ENCODE measurements at places on chromosomes 1 and 21.

DNA sequence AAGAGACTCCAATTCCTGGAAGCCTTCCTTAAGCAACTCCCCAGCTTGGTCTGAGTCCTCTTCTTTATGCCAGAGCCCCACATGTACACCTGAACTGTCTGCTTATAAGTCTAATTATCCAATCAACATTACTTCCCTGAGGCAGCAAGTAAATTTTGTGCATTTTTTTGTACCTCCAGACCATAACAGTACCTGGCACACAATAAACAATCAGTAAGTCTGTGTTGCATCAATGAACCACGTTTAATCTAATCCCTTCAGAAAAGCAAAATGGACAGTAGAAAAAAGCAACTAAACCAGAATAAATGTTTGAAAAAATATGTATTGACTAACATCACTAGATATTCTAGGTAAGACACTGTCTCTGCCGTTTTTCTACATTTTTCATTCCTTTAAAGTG lies 20.5 kb downstream of the MRPL39 start:
- DNase-seq, result no peak

GRCh38 chr1:90100566-90100965 lies 105.7 kb downstream of the ZNF326 start:
- DNase-seq, result no peak

- no peak for DNase-seq
Observed at GRCh38 chr1:214338212-214338611, 57.3 kb downstream of the SMYD2 start.

DNA sequence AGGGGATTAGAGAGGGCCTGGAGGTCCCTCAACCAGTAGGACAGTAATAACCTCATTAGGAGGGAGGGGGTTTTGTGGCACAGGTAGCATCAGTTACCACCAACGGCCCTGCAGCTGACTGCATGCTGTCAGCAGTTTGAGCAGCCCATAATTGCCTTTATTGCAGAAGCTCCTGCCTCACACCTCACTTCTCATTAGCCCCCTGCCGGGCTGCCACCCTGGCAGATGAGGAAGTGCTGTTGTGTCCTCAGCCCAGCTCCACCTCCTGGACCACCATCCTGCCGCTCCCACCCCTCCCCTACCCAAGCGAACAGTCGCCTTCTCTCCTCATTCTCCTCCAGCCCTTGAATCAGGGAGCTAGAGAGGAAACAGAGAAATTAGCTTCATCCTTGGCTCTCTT lies 237.4 kb downstream of the LMX1A start:
- DNase-seq, result no peak

GRCh38 chr1:201841265-201841912 lies 12.4 kb downstream of the IPO9 start:
- no peak for DNase-seq

GRCh38 chr1:21449906-21450305 lies 10.0 kb downstream of the NBPF3 start:
- no peak for DNase-seq

DNA sequence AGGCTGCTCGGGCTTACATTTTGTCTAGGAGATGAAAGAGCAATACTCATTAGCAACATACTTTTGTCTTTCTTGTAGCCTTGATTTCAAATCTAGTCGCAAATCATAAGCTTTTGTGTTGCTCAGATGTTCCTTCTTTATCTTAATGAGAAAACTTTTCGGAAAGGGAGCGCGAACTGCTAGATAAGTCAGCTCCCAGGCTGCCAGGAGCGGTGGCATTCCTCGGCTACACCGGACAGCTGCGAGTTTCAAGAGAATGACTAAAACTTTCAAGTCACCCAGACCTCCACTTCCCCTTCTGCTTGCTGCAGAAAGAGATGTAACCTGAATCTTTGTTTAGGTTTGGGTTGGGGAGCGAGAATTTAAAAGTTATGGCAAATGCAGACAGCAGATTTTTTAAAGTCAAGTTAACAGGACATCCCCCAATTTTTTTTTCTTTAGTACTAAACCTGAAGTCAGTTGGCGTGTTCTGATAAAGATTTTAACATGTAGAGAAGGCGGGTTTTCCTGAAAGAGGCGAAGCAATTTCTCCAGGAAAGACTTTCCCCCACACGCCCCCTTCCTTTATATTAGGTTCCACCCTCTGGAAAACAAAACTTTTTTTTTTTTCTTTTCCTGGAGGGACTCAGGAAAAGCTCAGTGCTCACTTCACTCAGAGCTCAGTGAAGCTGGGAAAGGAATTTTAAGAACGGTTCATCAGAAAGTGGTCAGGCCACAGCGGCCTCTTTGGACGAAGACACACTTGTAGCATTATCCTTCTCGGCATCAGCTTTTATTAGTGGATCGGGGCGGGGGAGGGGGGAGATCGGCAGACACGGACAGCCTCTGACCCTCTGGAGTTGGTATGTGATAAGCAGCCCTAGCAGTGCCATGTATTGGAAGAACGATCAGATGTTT lies at the start of gene LHX8:
Gene LHX8 (plus strand): TSS at position 639 of the 897 bp plus-strand sequence. CDS start 2,227 bp downstream, outside the sequence.
- no peak for DNase-seq

- no peak for DNase-seq
Observed at GRCh38 chr1:235549351-235550139, 45.3 kb upstream of the B3GALNT2 start.

DNA sequence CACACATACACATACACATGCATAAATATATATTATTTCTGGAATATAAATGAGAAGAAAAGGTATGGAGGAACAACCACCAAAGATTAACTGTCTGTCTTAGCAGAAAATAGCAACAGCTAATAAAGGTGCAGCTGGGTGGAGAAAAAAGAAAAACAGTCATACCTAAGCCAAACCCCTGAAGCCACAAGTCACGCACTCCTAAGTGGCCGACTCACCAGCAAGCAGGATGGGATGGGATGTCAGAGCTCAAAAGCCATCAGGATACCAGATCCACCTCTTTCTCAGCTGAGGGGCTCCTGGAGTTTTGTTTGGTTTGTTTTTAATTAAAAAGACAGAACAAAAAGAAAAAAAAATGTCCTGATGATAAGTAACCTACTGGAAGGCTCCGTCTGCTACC lies 64.7 kb upstream of the HIVEP3 start:
- DNase-seq, result no peak

- no peak for DNase-seq
Observed at GRCh38 chr1:232951180-232951579, 769 bp downstream of the NTPCR start.

DNA sequence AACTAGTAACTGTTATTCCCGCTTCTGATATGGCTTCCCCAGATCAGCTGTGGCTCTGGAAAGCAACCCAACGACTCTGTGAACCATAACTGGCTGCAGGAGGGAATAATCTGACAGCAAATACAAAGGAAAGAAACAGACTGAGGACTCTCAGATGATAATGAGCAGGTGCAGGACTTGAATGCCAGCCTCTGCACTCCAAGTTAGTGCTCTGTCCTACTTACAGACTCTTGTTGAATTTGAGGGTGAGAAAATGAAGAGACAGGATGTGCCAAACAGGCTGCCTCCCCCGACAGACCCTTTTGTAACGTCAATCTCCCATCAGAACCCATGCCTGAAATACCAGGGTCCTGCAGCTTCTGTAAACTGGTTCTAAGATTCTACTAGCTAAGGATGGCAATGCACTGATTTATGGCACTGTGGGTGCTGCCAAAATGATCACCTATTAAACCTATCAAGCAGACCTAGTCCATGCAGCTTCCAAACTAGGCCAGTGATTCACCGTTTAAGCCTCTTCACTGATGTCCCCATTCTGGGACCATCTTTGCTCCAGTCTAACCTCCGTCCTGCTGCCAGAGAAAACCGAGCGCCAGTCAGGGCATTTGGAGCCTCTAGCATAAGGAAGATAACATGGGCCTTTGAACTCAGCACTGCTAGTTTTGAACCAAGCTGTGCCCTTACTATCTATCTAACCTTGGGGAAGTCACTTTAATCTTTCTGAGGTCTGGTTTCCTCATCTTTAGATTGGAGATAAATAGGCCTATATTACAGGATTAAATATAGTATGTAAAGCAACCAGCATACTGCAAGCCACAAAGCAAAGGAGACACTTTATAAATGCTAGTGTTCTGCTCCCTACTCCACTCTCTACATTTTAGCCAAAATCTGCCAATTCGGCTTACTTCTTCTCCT lies 4.8 kb downstream of the MKNK1 start:
- no peak for DNase-seq

GRCh38 chr1:204697893-204698292 lies 12.4 kb upstream of the LRRN2 start:
- no peak for DNase-seq

GRCh38 chr1:68384872-68385411 lies 64.8 kb downstream of the RPE65 start:
- DNase-seq, result no peak

- no peak for DNase-seq
Observed at GRCh38 chr1:159851407-159851806, 11.1 kb downstream of the VSIG8 start.

GRCh38 chr1:50103615-50104081 lies 5.1 kb upstream of the ELAVL4 start:
- no peak for DNase-seq

DNA sequence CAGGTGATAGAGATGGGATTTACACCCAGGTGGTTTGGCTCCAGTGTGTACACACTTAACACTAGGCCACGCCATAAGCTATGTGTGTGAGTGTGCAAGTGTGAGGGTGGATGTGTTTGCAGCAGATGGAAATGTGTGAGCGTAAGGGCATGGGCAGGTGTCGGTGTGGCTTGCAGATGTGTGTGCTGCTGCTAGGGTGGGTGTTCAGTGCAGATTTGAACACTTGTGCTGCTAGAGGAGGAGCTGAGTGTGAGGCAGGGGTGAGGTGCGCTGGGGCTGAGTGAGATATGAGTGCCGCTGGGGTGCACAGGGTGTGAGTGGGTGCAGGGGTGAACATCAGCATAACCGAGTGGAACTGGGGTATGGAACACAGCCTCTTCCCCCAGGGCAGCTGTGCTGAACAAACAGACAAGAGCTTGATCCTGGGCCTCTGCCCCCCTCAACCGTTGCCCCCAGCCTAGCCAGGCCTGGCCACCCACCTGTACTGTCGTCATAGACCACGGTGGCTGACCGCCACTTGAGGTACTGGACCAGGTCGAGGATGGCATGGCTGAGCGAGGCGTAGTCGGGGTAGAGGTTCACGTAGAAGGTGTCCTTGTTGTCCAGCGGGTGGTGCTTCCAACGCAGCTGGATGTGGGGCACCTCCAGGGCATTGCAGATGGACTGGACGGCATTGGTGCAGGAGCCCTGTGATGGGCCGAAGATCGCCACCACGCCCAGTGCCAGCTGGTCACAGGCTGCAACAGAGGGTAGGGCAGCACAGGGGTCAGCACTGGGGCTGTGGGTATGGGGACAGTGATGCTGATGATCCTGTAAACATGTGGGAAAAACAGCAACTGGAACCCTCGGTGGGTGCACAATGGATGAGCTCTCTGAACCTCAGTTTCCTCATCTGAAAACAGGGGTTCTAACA lies 153.9 kb downstream of the GRIK3 start:
- no peak for DNase-seq

- DNase-seq, result peak; percentile 99
Observed at GRCh38 chr1:109263597-109264378, 14.4 kb downstream of the CELSR2 start.
